CD4-positive, alpha-beta memory T cell (primary cell): ENCODE measurements at places on chromosomes 2 and 18.

- DNase-seq: no peak
These were observed 226.8 kb upstream of the RAB6C start for GRCh38 chr2:129752686-129753085.

DNA sequence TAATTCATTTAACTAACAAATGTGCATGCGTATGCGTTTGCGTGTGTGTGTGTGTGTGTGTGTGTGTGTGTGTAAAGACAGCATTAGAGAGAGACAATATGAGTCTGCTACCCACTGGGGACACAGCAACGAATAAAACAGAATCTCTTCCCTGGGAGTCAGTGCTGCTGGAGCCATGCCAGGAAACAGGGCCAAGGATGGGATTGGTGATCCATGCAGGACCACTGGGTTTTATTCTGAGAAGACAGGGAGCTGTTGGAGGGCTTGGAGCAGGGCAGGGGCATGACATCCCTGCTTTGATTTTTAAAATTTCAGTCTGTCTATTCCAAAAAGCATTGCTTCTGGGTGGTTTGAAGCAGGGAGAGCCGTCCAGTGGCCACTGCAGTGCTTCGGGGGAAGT lies 62.9 kb downstream of the PDCL3 start:
- DNase-seq: no peak

DNA sequence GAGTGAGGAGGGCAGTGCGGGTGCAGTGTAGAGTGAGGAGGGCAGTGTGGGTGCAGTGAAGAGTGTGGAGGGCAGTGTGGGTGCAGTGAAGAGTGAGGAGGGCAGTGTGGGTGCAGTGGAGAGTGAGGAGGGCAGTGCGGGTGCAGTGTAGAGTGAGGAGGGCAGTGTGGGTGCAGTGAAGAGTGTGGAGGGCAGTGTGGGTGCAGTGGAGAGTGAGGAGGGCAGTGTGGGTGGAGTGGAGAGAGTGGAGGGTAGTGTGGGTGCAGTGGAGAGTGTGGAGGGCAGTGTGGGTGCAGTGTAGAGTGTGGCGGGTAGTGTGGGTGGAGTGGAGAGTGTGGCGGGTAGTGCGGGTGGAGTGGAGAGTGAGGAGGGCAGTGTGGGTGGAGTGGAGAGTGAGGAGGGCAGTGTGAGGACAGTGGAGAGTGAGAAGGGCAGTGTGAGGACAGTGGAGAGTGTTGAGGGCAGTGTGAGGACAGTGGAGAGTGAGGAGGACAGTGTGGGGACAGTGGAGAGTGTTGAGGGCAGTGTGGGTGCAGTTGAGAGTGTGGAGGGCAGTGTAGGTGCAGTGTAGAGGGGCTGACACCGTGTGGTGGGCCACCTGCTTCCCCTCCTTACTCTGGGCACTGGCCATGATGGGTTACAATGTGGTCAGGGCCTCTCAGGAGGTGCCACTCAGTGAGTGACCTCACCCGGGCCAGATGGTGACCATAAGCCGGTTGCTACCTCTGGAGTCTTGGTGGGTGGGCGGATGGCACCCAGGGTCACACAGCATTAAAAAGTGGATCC lies 28.5 kb downstream of the INPP4A start:
- no peak for DNase-seq

- DNase-seq: no peak
These were observed 373.7 kb upstream of the GALNT5 start for GRCh38 chr2:156883804-156884203.

DNA sequence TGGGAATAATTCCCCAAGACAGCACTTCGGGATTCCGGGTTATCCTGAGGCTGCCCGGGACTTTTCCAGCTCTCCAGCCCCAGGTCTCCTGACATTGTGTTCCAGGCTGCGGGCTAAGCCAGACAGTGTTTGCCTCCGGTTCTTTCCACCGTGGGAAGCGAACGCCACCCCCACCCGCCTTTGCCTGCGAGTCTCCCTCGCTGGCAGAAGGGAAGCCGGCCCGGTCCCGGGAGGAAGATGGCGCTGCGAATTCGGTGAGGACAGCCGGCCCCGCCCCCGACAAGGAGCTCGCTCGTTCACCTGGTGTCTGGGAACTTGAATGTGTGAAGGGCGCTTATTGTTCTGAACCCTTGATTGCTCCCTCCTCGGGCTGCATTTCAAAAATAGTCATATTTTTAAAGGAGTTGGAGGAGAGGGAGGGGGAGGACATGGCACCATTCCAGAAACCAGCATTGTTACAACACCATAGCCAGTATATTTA lies 2.9 kb downstream of the LRATD1 start:
- no peak for DNase-seq

- DNase-seq: no peak
These were observed 66.6 kb downstream of the RIF1 start for GRCh38 chr2:151476287-151476686.

DNA sequence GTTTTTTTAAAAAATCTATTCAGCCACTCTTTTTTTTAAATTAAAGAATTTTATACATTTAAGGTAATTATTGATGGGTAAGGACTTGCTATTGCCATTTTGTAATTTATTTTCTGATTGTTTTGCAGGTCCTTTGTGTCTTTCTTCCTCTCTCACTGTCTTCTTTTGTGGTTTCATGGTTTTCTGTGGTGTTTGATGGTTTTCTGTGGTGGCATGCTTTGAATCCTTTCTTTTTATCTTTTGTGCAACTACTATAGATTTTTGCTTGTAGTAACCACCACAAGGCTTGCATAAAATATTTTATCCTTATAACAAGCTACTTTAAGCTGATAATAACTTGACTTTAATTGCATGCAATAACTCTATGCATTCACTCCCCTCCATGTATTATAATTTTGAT lies 31.5 kb upstream of the SLC4A10 start:
- no peak for DNase-seq

DNA sequence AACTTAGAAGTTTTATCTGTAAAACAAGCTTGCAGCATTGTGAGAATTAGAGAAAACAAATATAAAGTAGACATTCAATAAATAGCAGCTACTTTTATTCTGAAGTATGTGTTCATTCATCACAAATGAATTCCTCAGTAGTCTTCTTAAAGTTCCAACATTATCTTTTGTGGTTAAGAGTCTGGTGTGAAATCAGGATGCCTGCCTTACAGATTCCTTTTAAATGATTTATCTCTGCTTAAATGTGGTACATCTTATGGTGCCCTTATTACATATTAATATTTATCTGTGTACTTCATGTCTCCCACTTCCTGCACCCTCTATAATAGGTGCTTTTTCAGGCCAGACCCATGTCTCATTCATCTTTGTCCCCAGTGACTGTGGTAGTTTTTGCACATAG lies 595.0 kb downstream of the STK39 start:
- no peak for DNase-seq

GRCh38 chr18:1648712-1649111 lies 744.0 kb downstream of the ADCYAP1 start:
- DNase-seq: no peak

DNA sequence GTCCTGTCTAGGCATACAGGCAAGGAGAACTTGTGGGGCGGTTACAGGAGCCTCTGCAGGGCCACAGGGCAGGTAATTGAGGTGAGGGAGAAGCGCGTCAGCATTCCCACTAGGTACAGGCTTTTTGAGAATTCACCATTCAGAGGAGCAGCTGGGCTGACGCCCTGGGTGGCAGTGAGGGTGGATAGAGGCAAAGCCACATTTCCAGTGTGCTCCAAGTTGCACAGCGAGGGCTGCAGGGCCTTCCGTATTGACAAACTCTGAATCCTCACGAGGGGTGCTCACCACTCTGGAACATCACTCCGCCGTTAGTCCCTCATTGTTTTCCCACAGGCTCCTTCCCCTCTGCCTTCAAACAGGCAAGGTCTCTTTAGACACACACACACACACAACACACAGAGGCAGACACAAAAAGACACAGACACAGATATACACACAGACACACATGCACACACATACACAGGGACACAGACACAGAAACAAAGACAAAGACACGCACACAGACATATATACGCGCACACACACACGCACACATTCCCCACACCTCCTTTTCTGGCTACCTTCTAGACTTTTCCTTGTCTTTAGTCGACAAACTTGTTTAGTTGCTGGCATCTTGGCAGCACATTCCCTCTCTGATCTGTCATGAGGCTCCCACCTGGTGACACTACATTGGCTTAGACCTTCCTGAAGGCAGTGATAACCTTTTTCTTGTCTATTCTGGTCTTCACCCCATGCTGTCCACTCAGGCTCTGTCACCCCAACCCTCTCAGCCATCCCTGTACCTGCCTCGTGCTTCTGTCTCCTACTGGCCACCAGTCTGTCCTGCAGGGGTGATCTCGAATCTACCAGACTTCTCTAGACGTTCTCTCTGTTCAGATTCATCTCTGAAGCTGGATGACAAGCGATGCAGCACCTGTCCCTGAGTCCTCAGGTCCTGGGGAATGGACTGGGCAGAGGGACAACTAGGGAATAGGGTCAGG lies 136.8 kb downstream of the ALPK2 start:
- DNase-seq: no peak

DNA sequence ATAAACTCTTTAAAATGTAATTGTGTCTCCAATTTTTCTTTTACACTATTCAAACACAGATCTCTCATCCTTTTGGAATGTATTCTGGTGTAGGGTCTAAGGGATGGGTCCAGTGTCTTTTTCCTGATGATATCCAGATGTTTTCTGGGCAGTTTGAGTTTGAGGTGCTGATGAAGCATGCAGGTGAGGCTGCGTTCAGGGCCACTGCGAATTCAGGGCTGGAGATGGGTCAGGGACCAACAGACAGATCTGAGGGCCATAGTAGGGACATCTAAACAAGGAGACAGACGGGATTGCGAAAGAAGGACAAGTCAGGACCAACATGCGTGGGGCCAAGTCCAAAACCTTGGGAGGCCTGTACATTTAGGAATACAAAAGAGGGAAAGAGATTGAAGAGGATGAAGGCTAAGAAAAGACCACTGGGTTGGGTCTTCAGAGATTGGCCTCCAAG lies 70.2 kb downstream of the ACAA2 start:
- DNase-seq: no peak

DNA sequence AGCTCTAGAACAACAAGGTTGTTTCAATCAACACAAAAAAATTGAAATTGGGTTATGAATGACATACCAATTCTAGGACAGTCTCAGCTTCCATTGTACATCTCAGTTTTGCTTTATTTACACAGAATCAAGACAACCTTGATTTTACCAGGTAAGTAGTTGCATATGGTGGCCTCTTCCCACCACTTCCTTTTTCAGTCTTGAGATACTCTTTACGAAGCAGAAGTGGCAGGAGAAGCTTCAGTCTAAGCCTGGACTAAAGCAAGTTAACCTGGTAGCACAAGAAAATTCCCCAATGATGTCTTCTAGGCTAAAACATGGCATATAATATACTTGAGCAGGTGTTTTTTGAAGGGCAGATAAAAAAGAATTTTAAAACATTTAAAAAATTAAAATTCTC lies 10.7 kb upstream of the FAM136A start:
- no peak for DNase-seq

- DNase-seq: no peak
These were observed 73.9 kb upstream of the NRXN1 start for GRCh38 chr2:51105811-51106210.

- DNase-seq: no peak
These were observed 1202.5 kb downstream of the DSC3 start for GRCh38 chr18:29840089-29840488.

GRCh38 chr2:215637651-215638050 lies 201.8 kb upstream of the FN1 start:
- no peak for DNase-seq

GRCh38 chr2:177604271-177605065 lies 211.9 kb downstream of the AGPS start:
- peak; percentile 6 for DNase-seq

DNA sequence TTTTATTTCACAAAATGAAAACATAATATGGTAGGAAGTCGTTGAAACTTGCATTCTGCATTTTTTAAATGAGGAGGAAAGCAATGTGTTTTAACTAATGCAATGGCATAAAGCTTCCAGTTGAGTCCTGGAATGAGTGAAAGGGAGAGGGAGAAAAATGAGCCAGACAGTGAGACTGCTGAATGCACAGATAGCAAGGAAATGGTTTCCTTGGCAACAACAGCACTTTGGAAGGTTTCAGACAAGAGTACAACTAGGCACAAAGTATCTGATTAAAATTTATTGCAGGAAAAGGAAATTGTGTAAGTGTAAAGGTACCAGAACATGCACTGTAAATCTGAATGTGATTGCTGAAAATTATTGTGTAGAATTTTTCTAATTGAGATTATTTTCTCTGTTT lies 320.1 kb upstream of the KYNU start:
- no peak for DNase-seq

GRCh38 chr18:57077786-57078552 lies 68.9 kb upstream of the BOD1L2 start:
- no peak for DNase-seq

DNA sequence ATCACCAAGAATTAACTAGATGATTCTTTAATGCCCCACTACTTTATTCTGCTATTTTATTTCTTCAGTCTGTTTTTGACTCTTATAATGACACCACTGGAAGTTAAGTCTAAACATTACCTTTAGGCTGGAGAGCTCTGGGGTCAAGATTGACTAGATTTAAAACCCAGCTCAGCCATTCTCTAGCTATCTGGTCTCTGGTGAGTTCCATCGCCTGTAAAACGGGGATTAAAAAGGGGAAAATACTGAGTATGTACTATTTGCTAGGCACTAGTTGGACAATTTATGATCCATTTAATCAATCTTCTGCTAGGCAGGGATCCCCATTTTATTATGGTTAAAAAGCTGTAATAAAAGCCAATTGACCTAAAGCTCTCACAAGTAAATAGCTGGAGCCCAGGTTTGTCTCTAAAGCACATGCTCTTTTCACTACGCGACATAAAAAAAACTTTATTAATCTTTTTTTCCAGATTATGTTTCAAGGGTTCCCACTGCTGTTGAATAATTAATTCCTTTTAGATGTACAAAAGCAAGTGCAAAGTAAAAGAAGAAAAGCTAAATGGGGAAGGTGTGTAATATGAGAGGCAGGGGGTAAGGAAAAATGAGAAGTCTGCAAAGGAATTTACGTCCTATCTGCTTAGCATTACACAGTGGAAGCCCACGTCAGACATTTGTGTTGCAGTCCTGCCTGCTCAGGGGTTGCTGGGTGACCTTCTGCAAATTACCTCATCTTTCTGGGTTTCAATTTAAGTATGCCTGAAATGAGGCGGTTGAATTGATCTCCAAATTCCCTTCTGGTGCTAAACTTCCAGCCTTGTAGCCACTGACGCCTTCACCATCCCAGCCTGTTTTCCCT lies 918 bp upstream of the NABP1 start:
- no peak for DNase-seq

DNA sequence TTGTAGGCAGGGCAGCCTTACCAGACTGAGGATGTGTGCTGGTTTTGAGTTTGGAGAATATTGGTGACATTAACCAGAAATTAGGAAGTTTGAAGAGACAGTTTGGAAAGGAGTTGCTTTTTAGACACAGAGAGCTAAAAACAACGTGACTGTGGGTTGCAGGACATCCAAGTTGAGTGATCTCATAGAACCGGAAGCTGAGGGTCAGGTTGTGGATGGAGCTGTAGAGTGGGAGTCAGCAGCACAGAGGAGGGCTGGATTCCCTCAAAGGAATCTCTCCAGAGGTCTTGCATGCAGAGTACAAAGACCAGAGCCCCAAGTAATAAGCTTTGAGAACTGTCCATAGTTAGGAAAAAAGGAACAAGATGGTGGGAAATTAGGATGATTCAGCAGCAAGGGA lies 9.3 kb downstream of the MAPRE3 start:
- DNase-seq: no peak
